ENCODE measurements at places on chromosomes 6 and 20.

DNA sequence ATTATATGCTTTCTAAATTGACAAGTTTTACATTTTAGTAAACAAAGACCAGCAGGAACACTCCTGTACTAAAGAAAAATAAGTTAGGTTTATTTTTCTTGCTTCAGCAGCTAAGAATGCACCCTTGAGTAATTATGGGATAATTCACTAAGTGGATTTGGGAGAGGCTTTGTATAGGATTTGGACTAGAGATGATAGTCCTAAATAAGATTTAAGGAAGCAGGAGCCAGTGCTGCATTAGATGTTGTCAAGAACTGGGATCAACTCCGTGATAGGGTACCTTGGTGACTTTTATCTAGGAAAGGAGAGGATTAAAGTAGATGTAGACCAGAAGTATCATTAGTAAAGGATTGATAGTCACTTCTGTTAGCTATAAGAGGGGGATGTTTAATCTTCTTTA lies 4.1 kb upstream of the C6orf141 start:
- no peak for DNase-seq
- H3K27ac ChIP-seq = no peak overlapping the region
- peaks cover 30% of the 10 kb centered on the region for H3K27me3 ChIP-seq
- no peaks in the 10 kb centered on the region for H3K36me3 ChIP-seq
- no peak overlapping the region for H3K4me3 ChIP-seq

DNA sequence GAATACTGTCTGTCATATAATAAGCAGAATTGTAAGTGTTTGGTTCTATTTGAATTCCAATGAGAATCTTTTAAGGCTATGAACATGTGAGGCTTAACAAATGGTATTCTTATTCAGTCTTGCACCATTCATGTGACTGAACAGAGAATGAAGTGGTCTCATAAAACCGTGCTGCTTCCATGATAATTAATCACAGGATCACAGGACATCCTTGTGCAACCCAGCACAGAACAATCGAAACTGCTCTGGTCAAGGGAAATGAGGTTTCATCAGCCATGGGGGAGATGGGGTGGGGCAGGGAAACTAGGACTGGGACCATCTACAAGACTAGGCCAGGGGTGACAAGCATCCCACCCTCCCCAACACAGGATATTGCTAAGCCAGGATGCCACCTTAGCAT lies 6.0 kb downstream of the PPIL6 start:
- H3K36me3 ChIP-seq = no peaks in the 10 kb centered on the region
- DNase-seq = no peak
- H3K27me3 ChIP-seq = peaks cover 3% of the 10 kb centered on the region
- H3K4me3 ChIP-seq = no peak overlapping the region
- H3K4me1 ChIP-seq = peaks cover under 1% of the 10 kb centered on the region

- no peaks in the 10 kb centered on the region for H3K27me3 ChIP-seq
- no peaks in the 10 kb centered on the region for H3K36me3 ChIP-seq
- no peak overlapping the region for H3K4me3 ChIP-seq
- no peak for DNase-seq
- no peak overlapping the region for H3K27ac ChIP-seq
- H3K4me1 ChIP-seq = no peaks in the 10 kb centered on the region
Measured at GRCh38 chr6:83615025-83615999, 93.6 kb downstream of the SNAP91 start.

DNA sequence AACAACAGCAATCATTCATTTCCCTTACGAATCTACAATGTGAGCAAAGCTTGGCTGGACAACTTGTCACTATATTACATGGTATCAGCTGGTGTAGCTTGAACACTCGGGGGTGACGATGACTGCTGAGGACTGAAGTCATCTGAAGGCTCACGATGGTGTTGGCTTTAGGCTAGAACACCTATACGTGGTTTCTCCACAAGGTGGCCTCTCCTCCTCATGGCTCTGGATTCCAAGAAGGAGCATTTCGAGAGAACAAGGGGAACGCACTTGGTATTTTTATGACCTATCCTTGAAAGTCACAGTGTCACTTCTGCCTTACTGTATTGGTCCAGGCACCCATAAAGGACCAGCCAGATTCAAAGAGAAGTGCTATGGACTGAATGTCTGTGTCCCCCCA lies 37.5 kb upstream of the ADGRF1 start:
- H3K4me1 ChIP-seq = peaks cover 8% of the 10 kb centered on the region
- no peaks in the 10 kb centered on the region for H3K36me3 ChIP-seq
- H3K4me3 ChIP-seq = no peak overlapping the region
- peak; percentile 18 for DNase-seq
- no peak overlapping the region for H3K27ac ChIP-seq

All from WTC11 (cell line).